ENCODE measurements at places on chromosomes 3 and 15.

DNA sequence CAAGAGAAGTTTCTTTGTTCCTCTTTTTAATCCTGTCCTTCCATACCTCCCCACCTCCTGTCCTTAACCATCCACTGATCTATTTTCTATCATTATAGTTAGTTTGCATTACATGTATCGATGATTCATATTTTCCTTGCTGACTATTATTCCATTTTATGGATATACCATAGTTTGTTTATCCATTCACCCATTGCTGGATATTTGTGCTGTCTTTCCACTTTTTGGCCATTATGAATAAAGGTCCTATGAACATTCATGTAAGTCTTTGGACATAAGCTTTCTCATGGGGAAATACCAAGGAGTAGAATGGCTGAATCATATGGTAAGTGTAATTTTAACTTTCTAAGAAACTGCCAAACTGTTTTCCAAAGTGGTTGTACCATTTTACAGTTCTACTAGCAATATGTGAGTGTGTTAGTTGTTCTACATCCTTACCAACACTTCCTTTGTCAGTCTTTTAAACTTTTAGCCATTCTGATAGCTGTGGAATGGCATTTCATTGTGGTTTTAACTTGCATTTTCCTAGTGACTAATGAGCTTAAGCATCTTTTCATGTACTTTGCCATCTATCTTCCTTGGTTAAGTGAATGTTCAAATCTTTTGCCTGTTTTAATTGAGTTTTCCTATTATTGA is 11.7 kb downstream of the ATP6V1A start:
- no peak for DNase-seq

- DNase-seq: no peak
Measured at GRCh38 chr3:12230406-12230805, 58.5 kb upstream of the PPARG start.

GRCh38 chr15:63453186-63453905 is 51.0 kb upstream of the USP3 start:
- no peak for DNase-seq

- no peak for DNase-seq
Measured at GRCh38 chr3:182763896-182764295, 29.4 kb upstream of the ATP11B start.

- DNase-seq: no peak
Measured at GRCh38 chr15:64223882-64224281, 61.1 kb upstream of the PPIB start.

DNA sequence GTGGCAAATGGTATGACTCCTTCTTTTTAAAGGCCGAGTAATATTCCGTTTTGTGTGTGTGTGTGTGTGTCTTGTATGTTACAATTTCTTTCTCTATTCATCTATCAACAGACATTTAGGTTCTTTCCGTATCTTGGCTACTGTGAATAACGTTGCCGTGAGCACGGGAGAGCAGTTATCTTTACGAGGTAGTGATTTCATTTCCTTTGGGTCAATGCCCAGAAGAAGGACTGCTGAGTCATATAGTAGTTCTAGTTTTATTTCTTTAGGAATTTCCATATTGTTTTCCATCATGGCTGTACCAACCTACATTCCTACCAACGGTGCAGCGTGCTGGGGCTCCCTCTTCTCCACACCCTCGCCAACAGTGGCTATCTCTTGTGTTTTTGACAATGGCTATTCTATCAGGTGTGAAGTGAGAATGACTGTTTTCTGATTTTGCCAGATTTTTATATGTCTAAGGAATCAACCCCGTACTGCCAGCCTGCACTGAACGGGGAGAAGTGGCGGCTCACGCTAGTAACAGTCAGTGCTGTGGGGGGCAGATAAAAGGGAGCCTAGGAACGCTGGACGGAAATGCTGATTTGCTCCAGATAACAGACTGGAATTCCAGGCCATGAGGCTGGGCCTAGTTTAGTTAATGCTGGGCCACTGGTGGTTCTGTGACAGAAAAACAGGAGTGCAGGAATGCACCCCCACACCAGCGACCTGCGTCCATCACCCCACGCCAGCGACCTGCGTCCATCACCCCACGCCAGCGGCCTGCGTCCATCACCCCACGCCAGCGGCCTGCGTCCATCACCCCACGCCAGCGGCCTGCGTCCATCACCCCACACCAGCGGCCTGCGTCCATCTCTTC is 168.1 kb downstream of the XXYLT1 start:
- no peak for DNase-seq
